ENCODE measurements at places on chromosomes 7 and 10. TPM values are rescaled to one million over a fixed set of nuclear protein-coding genes. Genes with fewer than 3 reads are reported as not detected.

- no peak for DNase-seq
Measured at GRCh38 chr7:49783446-49783845, 10.0 kb downstream of the VWC2 start.

GRCh38 chr7:1934756-1935155, 264.7 kb downstream of the ELFN1 start:
- DNase-seq = no peak

DNA sequence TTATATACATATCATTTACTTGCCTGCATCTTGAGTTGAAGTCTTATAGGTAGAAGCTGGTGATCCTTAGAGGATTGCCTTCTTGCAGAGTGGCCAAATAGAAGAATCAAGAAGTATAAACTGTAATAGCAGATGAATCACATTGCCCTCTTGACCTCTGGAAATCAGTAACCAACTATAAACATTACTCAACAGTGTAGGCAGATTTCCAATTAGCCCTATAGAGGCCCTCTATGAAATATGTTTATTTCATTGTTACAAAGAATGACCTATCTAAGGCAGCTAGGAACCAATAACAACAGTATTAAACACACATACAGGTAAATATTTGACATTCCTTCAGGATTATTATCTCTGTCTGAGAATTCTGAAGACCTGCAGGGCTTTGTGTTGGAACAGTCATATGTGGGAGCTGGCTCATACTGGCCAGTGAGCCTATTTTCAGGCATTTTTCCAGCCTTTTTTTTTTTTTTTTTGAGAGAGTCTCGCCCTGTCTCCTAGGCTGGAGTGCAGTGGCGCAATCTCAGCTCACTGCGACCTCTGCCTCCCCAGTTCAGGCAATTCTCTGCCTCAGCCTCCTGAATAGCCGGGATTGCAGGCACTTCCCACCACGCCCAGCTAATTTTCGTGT, 7.2 kb upstream of the SRI start:
- DNase-seq = no peak

- DNase-seq = peak; percentile 52
Measured at GRCh38 chr7:37284805-37285231, 163.8 kb downstream of the ELMO1 start.

GRCh38 chr10:114899982-114900381, 38.0 kb upstream of the TRUB1 start:
- no peak for DNase-seq

GRCh38 chr10:28393956-28394568, 91.2 kb upstream of the MPP7 start:
- DNase-seq = peak; percentile 74

GRCh38 chr7:13682626-13683025, 306.8 kb downstream of the ETV1 start:
- no peak for DNase-seq

- peak; percentile 29 for DNase-seq
Measured at GRCh38 chr7:28686418-28686800, 271.7 kb downstream of the TRIL start.

DNA sequence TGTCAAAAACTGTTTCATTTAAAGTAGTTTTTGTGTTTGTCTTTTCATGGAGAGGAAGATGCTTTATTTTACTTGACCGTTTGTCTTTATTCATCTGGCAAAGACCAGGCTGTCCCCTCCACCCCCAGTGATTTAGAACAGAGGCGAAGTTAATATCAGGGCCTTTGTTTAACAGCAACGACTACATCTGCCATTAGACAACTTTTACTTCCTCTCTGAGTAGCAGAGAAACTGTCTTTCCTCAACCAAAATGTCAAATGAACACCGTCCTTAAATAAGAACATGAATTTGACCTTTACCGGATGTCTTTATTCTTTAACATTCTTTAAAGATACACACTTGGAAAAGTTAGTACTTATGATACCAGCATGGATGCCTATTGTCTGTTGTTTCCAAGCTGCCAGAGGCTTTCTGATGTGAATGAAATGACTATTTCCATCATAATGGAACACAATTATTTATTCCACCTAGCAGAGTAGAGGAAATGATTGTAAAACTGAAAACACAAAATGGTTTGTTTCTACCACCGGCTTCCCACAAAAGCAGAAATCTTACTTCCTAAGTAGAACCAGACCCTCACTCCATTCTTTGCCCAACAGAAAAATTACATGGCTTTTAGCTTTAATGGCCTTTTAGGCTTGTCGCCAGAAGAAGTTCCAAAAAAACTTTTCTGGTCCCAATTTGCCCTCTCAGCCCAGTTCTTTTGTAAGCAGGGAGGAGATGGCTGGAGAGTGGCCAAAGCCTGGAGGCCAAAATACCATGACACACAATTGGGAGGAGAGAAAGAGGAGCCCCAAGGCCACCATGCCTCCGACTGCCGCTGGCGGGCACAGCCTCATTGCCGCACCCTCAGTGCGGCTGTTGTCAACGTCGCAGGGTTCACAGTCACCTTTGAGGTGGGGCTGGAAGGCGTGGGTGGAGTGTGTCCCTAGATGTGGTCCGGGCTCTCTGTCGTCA, 168.5 kb downstream of the TEX36 start:
- DNase-seq = no peak

DNA sequence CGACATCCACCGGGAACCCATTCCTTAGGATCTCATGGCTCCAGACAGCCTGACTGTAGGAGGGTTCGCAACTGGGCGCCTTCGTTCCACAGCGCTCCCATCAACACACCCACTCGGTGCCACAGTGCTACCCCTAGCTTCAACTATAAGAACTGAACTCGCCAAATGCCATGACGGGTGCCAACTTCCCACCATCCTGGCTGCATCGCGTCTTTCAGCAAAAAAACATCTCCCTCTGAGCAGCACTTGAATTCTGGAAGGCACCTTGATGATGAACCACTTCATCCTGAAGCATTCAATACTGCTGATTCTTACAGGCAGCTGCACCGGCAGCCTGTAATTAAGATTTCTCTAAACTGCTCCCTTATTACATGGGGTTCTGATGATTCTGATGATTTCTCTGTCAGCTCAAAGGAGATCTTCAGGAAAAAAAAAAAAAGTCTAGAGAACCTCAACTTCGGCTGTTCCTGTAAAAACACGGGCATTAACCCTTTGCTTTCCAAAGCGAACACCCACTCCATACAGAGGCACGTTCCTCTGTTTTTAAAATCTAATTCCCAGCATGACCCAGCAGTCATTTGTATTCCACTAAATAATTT, 1.3 kb downstream of the CYTH3 start:
- no peak for DNase-seq

DNA sequence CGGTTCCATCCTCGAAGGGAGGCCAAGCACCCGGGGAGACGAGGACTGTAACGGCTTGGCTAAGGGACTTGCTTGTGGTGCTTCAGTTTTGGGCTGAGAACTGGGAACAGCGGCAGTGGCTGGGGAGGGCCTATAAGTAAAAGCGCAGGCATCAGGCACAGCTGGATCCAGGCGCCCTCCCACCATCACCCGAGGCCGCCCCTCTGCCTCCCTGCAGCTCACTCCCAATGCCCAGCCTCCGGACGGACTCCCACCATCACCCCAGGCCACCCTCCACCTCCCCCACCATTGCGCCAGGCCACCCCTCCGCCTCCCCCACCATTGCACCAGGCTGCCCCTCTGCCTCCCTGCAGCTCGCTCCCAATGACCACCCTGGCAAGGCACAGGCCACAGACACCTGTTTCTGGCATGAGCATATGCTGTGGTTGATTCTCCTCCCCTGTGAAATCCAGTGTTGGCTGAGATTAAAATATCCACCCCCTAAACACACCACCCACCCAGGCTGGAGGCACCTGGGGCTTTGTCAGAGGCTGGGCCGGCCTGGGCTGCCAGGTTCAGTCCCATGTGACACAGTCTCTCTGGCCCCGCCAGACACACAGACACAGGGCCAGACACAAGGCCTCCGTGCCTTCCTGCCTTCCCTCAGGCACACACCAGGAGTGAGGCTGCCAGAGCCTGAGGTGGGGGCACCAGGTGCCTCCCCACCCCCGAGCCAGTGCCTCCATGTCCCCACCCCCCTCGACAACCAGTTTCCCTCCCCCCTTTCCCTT, 16.7 kb downstream of the MICALL2 start:
- no peak for DNase-seq

GRCh38 chr7:80622541-80622940, 15.9 kb upstream of the CD36 start:
- DNase-seq = no peak

DNA sequence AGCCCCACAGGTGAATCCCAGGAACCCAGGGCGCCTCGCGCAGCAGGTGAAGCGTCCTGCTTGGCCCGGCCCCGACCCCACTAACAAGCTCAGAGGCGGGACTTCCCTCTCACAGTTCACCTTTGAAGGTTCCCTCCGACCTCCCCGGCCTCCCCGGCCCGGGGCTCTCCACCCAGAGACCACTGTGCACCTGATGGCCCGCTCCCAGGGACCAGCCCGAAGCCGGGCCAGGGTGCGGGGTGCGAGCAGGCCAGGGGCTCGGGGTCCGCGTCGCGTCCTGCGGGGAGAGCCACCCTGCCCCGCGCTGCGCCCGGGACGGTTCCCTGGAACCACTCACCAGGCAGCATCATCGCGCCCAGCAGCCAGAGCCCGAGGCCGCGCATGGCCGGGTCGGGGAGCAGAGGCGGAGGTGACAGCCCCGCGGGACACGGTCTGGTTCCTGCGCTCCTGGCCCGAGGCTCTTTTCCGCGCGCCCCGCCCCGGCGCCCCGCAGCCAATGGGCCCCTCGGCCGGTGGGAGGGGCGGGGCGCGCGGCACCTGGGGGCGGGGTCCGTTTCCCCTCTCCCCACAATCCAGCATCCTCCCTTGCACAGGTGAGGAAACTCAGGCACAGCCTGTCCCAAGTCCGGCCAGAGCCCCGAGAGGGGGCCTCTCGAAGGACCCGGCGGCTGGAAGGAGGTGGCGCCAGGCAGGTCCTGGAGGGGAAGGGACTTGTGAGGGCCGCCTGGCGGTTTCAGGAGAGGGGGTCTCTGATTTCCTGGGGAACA, at the start of gene ADAM8:
TSS of gene ADAM8 (minus strand) at position 434 of the 767 bp plus-strand sequence. CDS start at position 383, 51 bp downstream.
- DNase-seq = no peak

DNA sequence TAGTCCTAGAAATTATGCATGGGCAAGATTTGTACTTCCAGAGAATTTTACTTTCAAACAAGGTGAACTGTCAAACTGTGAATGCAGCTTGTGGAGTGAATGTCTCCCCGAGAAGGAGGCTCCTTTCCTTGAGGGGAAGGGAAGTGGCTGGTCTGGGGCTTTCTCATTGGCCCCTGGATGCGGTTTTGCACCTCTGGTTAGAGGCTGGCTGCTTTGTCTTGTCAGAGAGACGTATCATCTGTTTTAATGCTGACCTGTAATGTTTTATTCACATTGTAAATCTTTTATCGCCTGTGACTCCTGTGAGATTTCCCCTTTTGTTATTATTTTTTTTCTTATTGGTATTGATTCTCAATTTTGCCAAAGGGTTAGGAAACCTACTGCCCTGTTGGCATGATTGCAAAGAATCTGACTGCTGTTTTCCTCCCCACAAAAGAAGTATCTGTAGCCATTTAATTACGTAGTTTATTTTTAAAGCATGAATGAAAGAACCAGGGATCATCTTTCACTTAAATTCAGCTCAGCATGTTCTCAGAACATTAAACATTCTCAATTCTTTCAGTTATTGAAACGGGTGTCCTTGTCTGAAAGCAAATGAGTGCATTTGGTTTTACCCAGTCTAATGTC, 238.3 kb upstream of the NFE2L3 start:
- no peak for DNase-seq

GRCh38 chr10:96271016-96271815, at the start of gene BLNK:
Gene BLNK (minus strand): TSS chr10:96271569. CDS start chr10:96271398, 171 bp downstream.
- no peak for DNase-seq

DNA sequence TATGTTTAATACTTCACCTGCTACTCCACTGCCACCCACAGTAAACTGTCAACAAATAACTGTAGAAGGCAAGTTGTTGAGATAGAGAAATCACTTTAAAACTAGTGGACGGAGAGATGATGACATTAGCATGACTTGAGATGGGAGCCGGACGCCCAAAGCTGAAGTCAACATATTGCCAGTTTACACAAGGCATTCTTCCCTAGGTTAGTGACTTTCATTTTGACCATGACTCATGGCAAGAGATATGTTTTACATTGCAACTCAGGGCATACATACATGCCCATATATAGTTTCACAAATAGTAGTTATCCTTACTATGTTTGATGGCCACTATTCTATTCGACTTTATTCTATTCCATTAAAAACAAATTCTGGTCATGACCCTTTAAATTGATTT, 296.6 kb downstream of the PLXNA4 start:
- no peak for DNase-seq

DNA sequence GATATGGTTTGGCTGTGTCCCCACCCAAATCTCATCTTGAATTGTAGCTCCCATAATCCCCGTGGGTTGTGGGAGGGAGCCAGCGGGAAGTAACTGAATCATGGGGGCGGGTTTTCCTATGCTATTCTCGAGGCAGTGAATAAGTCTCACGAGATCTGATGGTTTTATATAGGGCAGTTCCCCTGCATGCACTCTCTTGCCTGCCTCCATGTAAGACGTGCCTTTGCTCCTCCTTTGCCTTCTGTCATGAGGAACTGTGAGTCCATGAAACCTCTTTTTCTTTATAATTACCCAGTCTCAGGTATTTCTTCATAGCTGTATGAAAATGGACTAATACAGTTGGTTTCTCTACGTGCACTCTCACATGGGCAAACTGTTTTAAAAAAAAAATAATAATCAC, 207.7 kb downstream of the SLC25A13 start:
- DNase-seq = no peak

GRCh38 chr10:70274643-70275042, 9.2 kb downstream of the NPFFR1 start:
- no peak for DNase-seq

- DNase-seq = no peak
Measured at GRCh38 chr10:42987121-42987541, 89.7 kb upstream of the RET start.

DNA sequence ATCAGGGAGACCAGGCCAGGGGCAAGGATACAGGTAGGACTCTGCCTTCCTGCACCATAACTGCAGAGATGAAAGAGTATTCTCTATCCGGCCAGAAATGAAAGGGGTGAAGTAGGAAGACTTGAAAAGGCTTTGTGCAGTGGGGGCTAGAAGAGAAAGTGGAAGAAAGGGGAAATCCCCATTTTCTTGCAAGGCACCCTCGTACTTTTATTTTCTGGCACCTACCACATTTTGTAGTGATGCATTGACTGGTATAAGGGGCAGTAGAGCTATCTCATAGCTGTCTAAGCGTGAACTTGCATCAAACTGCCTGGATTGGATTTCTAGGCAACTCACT, 752 bp upstream of the CAMK2G start:
- no peak for DNase-seq

- DNase-seq = no peak
Measured at GRCh38 chr10:82722273-82722672, 847.3 kb downstream of the NRG3 start.

Gene CRCP
- 38.0 TPM for total RNA-seq

Gene FANK1
- total RNA-seq = 2.4 TPM

Gene ANKRD61
- 0.80 TPM for total RNA-seq

Gene NPY4R2
- total RNA-seq = not detected

Gene CYP3A4
- total RNA-seq = not detected

Gene GIMAP7
- not detected for total RNA-seq

Gene OR2A7
- total RNA-seq = 0.41 TPM

Gene SYNPO2L
- 0.20 TPM for total RNA-seq
